ENCODE measurements at places on chromosomes 3 and 15.

DNA sequence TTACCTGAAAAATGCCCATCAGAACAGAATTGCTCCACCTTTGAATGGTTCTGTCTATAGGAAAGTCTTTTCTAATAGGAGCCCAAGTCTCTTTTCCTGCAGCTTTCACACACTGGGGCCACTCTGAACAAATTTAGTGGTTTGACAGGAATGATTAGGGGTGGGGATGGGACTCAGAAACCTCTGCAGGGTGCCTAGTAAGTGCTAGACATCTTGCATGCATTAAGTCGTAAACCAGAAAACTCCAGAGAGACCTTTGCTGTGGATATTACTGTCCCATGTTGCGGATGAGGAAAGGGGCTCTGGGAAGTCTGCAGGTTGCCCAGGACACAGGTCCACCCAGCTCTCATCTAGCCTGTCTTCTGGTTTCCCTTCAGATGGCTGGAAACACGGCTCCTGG is 189.7 kb downstream of the OPA1 start:
- DNase-seq = no peak

- DNase-seq = no peak
Measured at GRCh38 chr15:39966521-39966920, 32.6 kb downstream of the EIF2AK4 start.

DNA sequence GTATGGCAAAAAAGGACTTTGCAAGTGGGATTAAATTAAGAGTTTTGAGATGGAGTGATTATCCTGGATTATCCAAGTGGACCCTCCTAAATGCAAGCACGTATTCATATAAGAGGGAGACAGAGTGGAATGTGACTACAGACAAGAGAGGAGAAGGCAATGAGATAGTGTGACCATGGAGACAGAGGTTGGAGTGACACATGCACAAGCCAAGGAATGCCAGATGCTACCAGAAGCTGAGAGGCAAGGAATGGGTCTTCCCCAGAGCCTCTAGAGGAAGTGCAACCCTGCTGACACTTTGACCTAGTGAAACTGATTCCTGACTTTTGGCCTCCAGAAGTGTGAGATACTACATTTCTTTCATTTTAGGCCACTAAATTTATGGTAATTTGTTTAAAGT is 117.2 kb downstream of the UACA start:
- DNase-seq = no peak

DNA sequence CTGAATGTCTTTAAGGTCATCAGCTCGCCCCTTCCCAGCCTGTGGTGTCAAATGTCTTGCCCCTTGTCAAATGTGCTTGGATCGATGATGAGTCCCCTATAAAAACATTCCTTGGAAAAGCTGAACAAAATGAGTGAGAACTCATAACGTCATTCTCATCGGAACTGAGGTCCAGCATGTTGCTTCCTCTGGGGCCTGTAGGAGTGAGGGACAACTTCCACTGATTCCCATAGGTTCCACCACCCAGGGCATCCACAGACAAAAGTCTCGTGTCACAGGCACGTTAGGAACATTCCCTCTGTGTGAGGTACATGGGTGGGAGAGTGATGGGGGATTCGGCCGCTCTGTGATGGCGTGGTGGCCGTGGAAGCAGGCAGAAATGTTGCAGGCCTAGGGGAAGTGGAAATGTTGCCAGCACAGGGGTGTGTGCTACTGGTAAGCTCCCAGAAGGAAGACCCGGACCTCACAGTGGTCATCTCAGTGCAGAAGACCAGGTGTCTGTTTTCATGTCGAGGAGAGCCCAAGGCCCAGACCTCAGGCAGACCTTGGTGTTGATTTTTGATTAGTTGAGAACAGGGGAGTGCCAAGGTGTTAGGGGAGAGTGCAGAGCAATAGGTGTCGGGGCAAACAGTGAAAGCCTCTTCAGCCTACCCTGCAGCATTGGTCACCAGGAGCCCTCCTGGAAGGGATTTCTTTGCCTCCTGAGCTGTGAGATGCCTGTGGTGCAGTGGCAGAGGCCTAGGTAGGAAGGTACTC is 96.8 kb downstream of the SNRPN start:
- no peak for DNase-seq

GRCh38 chr3:71846185-71846584 is 61.2 kb upstream of the PROK2 start:
- no peak for DNase-seq
